ENCODE measurements at places on chromosomes 2 and 18. TPM values are rescaled to one million over a fixed set of nuclear protein-coding genes. Genes with fewer than 3 reads are reported as not detected.

C2orf66 gene
- not detected for total RNA-seq

DNA sequence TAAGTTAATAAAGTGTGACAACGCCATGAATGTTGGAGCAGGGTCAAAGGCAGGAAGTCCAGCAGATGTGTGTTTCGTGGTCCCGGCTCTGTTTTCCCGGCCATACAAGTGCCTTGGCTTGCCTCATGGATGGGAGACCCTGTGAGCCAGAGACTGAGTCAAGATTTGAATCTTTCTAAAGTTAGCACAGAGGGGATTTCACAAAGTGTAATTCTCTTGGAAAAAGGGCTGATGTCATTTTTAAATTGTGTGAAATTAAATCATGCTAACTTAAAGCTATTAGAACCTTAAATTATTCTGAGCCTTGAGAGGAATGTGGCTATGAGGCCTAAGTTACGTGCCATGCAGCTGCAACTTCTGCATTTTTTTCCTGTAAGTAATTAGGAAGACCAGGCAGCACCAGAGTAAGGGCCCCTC, 38.3 kb upstream of the RALBP1 start:
- no peak for DNase-seq

RUFY4 gene
- total RNA-seq: not detected

SERPINB5 gene
- not detected for total RNA-seq

DNA sequence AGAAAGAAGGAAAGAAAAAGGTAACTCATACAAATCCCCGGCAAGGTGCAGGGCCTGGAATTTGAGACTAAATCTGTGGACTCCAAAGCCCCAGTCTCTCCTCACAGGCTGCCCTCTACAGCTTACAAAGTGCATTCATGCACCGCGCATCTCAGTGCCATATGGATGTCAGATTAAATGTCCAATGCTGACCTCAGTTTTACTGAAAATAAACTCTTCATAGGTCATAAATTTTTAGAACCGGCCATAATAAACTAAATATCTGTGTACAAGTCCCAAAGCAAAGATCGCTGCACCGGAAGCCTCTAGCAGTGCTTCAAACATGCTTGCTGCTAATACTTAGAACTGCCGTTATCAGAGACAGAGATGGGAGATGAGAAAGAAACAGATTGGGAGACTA, 17.7 kb downstream of the ST6GAL2 start:
- DNase-seq: no peak

Measured in chondrocyte (in vitro differentiated cells).